ENCODE measurements at places on chromosomes 6 and 20. TPM values are rescaled to one million over a fixed set of nuclear protein-coding genes. Genes with fewer than 3 reads are reported as not detected.

GRCh38 chr20:22607695-22608094 is 23.3 kb upstream of the FOXA2 start:
- DNase-seq, result no peak

DNA sequence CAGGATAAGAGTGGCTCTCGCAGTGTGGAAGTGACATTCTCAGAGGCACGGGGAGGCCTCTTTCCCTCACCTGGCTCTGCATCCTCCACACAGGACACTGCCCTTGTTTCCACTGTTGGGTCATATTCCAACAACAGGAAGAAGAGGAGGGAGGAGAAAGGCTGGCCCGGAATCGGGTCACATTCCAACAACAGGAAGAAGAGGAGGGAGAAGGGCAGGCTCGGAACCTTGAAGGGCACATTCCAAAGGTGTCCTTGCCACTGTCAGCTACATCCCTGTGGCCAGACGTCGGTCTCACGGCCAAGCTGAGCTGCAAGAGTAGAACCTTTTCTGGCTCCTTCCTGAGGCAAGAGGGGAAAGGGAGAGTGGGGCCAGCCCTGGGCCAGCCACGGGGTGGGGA is 25.4 kb downstream of the CHRNA4 start:
- DNase-seq, result no peak

GRCh38 chr20:53104884-53105283 is 132.7 kb downstream of the TSHZ2 start:
- no peak for DNase-seq

DNA sequence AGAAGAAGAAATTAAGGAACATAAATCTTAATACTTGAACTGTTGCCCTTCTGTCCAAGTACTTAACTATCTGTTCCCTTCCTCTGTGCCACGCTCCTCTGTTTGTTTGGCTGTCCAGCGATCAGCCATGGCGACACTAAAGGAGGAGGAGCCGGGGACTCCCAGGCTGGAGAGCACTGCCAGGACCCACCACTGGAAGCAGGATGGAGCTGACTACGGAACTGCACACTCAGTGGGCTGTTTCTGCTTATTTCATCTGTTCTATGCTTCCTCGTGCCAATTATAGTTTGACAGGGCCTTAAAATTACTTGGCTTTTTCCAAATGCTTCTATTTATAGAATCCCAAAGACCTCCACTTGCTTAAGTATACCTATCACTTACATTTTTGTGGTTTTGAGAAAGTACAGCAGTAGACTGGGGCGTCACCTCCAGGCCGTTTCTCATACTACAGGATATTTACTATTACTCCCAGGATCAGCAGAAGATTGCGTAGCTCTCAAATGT is 17.1 kb downstream of the IRF4 start:
- no peak for DNase-seq

DNA sequence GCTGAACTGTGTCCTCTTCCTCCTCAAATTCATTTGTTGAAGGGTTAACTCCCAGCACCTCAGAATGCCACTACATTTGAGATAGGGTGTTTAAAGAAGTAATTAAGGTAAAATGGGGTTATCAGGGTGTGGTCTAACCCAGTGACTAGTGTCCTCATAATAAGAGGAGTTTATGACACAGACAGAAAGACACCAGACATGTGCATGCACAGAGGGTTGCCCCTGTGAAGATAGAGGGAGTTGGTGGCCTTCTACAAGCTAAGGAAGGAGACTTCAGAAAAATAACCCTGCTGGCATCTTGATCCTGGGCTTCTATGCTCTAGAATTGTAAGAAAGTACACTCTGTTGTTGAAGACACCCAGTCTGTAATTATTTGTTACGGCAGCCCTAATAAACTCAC is 24.9 kb upstream of the EDN1 start:
- no peak for DNase-seq

- no peak for DNase-seq
Observed at GRCh38 chr6:143039548-143039947, 21.1 kb upstream of the AIG1 start.

DNA sequence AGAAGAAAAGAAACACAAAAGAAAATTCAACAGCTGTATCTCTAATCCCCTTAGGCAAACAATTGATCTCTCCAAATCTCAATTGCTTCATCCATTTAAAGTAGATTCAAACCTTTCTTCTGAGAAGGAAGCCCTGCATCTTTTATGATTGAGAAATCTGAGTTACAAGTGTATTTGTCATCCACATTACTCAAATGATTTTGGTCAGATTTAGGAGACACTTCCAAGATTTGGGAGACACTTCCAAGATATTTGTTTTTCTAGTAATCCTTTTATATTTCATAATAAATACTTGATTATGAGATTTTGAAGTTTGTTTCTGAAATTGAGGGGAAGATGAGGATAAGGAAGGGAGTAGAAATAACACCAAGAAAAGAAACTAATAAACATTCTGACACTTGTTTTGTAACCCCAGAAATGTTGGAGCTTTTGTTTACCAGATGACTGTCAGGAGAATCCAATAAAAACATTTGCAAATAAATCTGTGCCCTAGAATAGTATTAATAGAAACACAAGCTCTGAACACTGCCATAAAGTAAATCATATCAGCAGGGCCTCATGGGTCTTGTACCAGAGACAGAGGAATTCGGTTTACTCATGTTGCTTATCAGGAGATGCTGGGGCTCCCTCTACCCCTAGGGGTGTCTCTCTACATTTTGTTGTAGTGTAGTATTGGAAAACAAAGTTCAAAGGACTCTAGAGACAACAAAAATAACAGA is 314.3 kb upstream of the NT5E start:
- DNase-seq, result no peak

The RHAG gene
- not detected for polyA plus RNA-seq

The SYTL3 gene
- polyA plus RNA-seq, result 6.7 TPM

The SLC35F1 gene
- 0.07 TPM for polyA plus RNA-seq

The GTSF1L gene
- 1.00 TPM for polyA plus RNA-seq

The TPD52L2 gene
- 71.0 TPM for polyA plus RNA-seq

The MCHR2 gene
- polyA plus RNA-seq, result not detected

Data from GM12878 (cell line).